ENCODE measurements at places on chromosomes 11 and 22.

DNA sequence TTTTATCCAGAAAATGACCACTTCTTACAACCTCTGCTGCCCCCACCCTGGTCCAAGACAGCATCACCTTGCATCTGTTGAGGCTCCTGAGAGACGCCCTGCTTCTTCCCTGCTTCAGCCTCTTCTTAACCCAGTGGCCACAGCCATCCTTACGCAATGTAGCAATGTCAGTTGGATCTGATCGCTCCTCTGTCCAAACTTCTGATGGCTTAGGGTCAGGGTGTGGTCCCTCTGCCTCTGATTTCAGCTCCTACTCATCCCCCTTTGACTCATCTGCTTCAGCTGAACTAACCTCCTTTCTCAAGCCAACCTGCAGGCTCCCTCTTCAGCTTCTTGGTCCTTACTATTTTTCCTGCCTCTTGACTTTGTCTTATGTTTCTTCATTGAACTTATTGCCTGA lies 280.8 kb downstream of the KIRREL3 start:
- no peak overlapping the region for H3K4me3 ChIP-seq
- DNase-seq: no peak
- no peak overlapping the region for H3K27ac ChIP-seq
- no peaks in the 10 kb centered on the region for H3K4me1 ChIP-seq
- H3K36me3 ChIP-seq: no peaks in the 10 kb centered on the region

- H3K27ac ChIP-seq: no peak overlapping the region
- no peak for DNase-seq
- H3K4me1 ChIP-seq: peaks cover 60% of the 10 kb centered on the region
These were observed 123.8 kb downstream of the DDX10 start for GRCh38 chr11:108788565-108789199.

GRCh38 chr22:29870574-29870973 lies 12.4 kb upstream of the MTMR3 start:
- peaks cover 7% of the 10 kb centered on the region for H3K4me1 ChIP-seq
- H3K27me3 ChIP-seq: no peaks in the 10 kb centered on the region
- H3K4me3 ChIP-seq: no peak overlapping the region
- no peak overlapping the region for H3K27ac ChIP-seq
- no peaks in the 10 kb centered on the region for H3K36me3 ChIP-seq

GRCh38 chr22:26239581-26239980 lies 70.3 kb downstream of the SEZ6L start:
- H3K27ac ChIP-seq: no peak overlapping the region
- no peaks in the 10 kb centered on the region for H3K4me1 ChIP-seq
- no peak for DNase-seq

DNA sequence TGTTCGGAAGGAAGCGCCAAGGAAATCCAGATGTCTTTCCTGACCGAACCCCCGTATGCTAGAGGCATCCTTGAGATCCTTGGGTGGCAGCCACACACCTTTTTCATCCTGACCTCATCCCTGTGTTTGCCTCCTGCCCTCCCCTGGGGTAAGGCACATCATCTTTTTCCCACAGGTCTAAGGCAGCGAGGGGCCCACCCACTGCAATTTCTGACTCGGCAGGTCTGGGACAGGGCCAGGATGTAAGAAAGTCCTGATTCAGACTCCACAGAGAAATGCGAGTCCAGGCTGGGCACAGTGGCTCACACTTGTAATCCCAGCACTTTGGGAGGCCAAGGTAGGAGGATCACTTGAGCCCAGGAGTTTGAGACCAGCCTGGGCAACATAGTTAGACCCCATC lies 10.5 kb downstream of the ZMAT5 start:
- H3K27me3 ChIP-seq: no peaks in the 10 kb centered on the region
- H3K4me1 ChIP-seq: peaks cover 6% of the 10 kb centered on the region
- H3K4me3 ChIP-seq: no peak overlapping the region
- no peaks in the 10 kb centered on the region for H3K36me3 ChIP-seq

DNA sequence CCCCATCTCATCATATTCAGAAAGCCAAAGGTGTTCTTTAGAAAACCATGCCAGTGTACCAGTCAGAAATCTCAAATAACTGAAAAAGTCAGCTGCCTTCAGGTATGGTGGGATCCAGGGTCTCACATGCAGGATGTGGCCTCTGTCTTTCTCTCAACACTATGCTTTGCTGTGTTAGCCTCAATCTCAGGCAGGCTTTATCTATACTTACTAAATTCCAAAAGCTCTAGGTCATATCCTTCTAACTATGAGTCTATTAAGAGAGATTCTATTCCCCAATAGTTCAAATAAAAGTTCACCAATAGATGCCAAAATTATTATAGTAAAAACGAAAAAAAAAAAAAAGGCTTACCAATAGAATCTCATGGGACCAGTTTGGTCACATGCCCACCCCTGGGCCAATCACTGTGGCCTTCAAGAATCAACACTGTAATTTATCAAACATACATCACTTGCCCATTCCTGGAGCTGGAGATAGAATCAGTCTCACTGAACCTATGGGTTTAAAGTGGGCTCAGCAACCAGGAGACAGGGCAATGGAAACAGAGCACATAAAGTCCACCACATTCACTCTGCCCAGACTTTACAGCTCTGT lies 38.0 kb upstream of the APLNR start:
- H3K27ac ChIP-seq: no peak overlapping the region
- peaks cover 1% of the 10 kb centered on the region for H3K4me1 ChIP-seq
- no peaks in the 10 kb centered on the region for H3K36me3 ChIP-seq
- H3K4me3 ChIP-seq: no peak overlapping the region

DNA sequence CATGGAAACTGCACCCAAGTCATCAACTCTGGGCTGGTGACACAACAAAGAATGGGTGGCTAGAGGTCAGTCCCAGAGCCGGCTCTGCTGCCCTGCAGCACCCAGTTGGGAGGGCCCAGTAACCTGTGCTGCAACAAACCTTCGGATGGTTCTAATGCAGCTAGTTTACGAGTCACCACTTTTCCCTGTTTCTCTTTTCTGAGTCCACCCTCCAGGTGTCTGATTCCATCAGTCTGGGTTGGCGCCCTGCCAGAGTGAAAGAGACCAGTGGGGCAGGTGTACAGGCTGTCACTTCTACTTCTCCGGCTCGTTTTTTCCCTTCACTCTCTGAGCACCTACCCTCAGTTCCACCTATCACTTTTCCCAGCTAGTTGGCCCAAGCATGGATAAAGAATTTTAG lies 572.9 kb downstream of the NTM start:
- no peak overlapping the region for H3K27ac ChIP-seq
- H3K27me3 ChIP-seq: no peaks in the 10 kb centered on the region
- H3K4me3 ChIP-seq: no peak overlapping the region
- DNase-seq: no peak
- H3K36me3 ChIP-seq: no peaks in the 10 kb centered on the region
- H3K4me1 ChIP-seq: no peaks in the 10 kb centered on the region

- peak overlapping the region; percentile 87 for H3K27ac ChIP-seq
- H3K27me3 ChIP-seq: no peaks in the 10 kb centered on the region
- H3K4me1 ChIP-seq: peaks cover 18% of the 10 kb centered on the region
These were observed 38.3 kb downstream of the USP35 start for GRCh38 chr11:78226684-78227680.

DNA sequence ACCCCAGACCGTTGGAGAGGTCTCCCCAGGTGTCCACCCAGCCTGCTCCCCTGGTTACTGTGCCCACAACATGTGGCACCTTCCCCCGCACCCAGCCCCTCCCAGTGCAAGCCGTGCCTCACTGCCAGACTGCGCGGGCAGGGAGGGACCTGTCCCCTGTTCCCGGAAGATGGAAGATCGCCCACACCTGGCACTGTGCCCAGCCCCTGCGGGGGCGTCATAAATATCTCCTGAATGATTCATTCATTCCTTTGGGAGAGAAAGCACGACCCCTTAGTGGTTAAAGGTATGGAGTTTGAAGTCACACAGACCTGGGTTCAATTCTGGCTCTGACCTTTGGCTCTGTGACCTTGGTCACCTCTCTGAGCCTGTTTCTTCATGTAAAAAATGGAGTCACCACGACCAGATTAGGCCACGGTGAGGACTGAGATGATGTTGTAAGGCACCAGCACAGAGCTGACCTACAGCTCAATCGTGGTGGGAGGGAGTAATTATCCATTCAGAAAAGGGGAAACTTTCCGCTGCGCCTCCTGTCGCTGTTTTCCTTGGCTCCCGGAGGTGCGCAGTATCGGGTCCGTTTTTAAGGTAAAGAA lies 497 bp upstream of the SYT12 start:
- peak overlapping the region; percentile 23 for H3K4me3 ChIP-seq
- no peaks in the 10 kb centered on the region for H3K36me3 ChIP-seq
- no peak for DNase-seq
- peaks cover 60% of the 10 kb centered on the region for H3K27me3 ChIP-seq
- H3K27ac ChIP-seq: no peak overlapping the region

DNA sequence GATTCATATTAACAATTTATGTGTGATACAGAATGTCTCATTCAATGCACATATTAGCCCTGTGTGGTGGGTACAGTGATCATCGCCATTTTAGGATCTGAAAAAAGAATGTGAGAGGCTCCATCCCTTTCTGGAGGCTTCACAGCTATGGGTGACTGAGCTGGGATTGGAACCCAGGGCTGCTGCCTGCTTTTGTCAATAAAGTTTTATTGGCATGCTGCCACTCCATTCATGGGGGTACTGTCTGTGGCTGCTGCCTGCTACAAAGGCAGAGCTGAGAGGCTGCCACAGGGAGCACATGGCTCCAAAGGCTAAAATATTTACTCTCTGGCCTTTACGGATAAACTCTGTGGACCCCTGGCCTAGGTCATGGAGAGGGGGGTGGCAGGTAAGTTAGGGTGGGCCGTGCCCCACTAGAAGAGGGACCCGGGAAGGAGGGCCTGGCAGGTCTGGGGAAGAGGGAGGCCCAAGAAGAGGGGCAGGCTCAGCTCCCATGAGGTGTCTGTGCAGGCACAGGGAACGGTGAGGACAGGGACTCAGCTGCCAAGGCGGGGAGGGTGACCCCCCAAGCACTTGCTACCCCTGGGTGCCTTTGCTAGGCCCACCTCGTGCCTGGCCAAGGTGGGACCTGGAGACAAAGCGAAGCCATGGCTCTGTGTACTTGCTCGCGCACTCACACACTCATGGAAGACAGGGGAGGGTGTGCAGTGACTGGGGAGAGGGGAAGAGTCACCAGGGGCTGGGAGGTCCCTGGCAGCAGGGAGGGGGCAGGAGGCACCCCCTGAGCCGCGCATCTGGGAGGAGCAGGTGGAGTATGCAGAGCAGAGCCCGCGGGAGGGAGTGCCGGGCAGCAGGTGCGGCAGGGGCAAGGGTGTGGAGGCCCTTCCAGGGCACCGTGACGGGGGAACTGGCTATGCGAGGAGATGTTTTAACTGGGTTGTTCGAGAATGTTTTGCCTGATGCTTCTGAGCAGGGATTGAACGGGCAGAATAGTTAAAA lies 335.3 kb downstream of the CTTN start:
- no peaks in the 10 kb centered on the region for H3K4me1 ChIP-seq
- H3K4me3 ChIP-seq: no peak overlapping the region
- no peak overlapping the region for H3K27ac ChIP-seq
- no peak for DNase-seq

- H3K4me1 ChIP-seq: no peaks in the 10 kb centered on the region
- no peak overlapping the region for H3K27ac ChIP-seq
- H3K4me3 ChIP-seq: no peak overlapping the region
- no peaks in the 10 kb centered on the region for H3K36me3 ChIP-seq
- peaks cover 13% of the 10 kb centered on the region for H3K27me3 ChIP-seq
- DNase-seq: peak; percentile 9
These were observed 177.2 kb downstream of the CTTN start for GRCh38 chr11:70575396-70576060.

DNA sequence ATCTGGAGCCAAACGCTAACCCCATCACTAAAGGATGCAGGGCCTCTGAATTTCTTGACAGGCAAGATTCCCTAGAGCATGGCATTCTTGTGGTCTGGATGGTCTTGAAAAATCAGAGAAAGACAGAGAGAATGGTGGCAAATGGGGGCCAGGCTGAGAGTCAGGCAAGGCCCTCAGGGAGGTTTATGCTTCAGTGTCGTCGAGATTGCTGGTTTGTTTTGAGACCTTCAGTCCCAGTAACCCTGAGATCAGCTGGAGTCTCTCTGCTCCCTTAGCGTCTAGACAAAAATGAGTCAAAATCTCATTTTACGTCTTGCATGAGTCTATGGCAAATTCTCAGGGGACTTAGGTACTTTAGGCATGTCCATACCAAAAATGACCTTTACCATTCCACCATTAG lies 539.3 kb downstream of the SOX6 start:
- no peaks in the 10 kb centered on the region for H3K36me3 ChIP-seq
- peaks cover 16% of the 10 kb centered on the region for H3K27me3 ChIP-seq
- H3K4me1 ChIP-seq: peaks cover 24% of the 10 kb centered on the region
- DNase-seq: no peak
- H3K27ac ChIP-seq: peak overlapping the region; percentile 67

- H3K27ac ChIP-seq: no peak overlapping the region
- H3K36me3 ChIP-seq: no peaks in the 10 kb centered on the region
- DNase-seq: no peak
- no peaks in the 10 kb centered on the region for H3K27me3 ChIP-seq
- H3K4me1 ChIP-seq: no peaks in the 10 kb centered on the region
These were observed 42.9 kb downstream of the CHORDC1 start for GRCh38 chr11:90179923-90180322.

- peaks cover 14% of the 10 kb centered on the region for H3K4me1 ChIP-seq
- no peaks in the 10 kb centered on the region for H3K27me3 ChIP-seq
- H3K36me3 ChIP-seq: peaks cover 72% of the 10 kb centered on the region
- no peak overlapping the region for H3K27ac ChIP-seq
- no peak overlapping the region for H3K4me3 ChIP-seq
- no peak for DNase-seq
These were observed 11.9 kb downstream of the APOL2 start for GRCh38 chr22:36227396-36227795.

- no peaks in the 10 kb centered on the region for H3K36me3 ChIP-seq
- no peaks in the 10 kb centered on the region for H3K27me3 ChIP-seq
- peaks cover 36% of the 10 kb centered on the region for H3K4me1 ChIP-seq
- no peak for DNase-seq
These were observed 10.8 kb upstream of the RAC2 start for GRCh38 chr22:37254867-37255233.

- peaks cover 17% of the 10 kb centered on the region for H3K4me1 ChIP-seq
- no peak overlapping the region for H3K4me3 ChIP-seq
- H3K36me3 ChIP-seq: peaks cover 89% of the 10 kb centered on the region
- DNase-seq: no peak
- no peak overlapping the region for H3K27ac ChIP-seq
- H3K27me3 ChIP-seq: no peaks in the 10 kb centered on the region
These were observed 7.8 kb downstream of the OTUB1 start for GRCh38 chr11:63993993-63994392.

DNA sequence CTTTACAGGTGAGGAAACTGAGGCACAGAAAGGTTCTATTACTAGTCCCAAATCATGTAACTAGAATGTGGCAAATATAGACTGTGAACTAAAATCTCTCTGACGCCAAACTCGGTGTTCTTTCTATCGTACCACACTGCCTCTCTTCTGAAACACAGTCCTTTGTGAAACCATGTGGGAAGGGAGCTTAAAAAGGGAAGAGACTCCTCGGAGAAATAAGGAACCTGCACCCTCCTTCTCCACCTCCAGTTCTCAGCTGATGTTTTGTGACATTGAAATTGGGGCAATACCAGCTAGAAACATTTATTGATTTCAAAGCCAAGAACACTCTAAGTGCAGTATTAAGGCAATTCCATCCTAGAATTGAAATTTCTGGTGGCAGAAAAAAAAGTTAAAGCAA lies 76.4 kb upstream of the DRD2 start:
- H3K4me3 ChIP-seq: no peak overlapping the region
- H3K27ac ChIP-seq: no peak overlapping the region
- no peaks in the 10 kb centered on the region for H3K36me3 ChIP-seq

Data from activated T-cell treated with anti-CD3 and anti-CD28 coated beads, Interleukin-2, amount 50 U/mL, for 24 hours (primary cell).